ENCODE measurements at places on chromosomes 3 and 15.

DNA sequence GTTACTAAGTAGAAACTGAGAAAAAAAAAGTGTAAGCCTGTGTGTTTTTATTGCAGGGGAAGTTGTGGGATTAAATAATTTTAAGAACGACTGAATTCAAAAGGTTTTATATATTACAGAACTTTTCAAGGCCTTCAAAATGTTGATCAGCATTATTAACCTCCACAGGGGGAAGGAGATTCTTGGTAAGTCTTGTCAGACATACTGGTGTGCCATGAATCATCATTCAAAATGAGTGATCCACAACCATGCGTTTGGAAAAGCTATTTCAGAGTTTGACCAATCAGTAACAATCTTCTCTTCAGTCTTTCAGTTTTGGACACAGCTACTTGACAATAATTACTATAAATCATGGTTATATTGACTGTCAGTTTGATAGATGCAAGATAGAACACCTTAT is 70.2 kb downstream of the ADAMTS9 start:
- no peak for DNase-seq

DNA sequence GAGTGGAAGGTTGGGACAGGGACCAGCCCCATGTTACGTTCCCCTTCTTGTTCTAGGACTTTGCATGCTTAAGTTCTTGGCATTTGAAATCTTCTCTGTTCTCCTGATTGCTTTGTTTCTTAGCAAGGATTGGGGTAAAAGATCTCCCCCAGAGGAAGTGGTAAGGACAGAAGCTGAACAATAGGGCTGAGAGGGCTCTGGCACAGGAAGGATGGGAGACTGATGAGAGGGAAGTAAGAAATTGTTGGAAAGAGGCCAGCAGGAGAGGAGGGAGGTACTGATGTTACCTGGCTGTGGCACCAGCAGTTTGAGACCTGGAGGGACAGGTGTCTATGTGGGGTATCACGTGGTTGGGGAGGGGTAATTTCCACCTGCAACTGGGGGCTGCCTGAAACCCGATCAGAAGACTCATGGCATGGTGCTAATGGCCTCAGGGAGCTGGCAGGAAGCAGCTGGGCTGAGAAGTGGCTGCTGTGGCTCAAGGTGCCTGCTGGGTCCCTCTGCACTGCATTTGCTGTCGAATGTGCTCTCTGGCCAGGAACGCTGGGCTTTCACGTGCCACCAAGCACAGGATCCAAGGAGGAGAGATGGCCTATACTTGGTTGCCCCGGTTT is 108.4 kb downstream of the LSM3 start:
- no peak for DNase-seq

GRCh38 chr3:60746043-60746638 is 505.1 kb downstream of the FHIT start:
- no peak for DNase-seq

GRCh38 chr3:18830087-18830486 is 318.2 kb upstream of the KCNH8 start:
- DNase-seq = no peak

GRCh38 chr3:194476784-194477183 is 10.0 kb downstream of the ATP13A3 start:
- no peak for DNase-seq

DNA sequence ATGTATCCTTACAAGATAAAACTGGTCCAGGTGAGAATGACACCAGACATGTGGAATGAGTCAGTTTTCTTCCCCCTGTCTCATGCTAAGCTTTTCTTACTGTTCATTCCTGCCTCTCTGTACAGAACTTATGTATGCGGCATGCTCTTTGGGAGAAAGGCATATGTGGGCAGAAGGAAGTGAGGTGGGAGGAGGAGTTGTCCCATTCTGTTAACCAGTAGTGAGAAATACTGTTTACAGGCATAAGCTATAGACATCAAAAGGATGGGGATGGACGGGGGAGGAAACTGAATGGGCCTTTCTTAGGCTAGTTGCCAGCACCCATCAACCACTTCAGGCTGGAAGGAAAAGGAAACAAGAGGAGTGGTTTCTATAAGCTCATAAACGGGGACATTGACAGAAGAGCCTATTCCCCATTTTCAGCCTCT is 143.6 kb upstream of the BHLHE40 start:
- DNase-seq = no peak

DNA sequence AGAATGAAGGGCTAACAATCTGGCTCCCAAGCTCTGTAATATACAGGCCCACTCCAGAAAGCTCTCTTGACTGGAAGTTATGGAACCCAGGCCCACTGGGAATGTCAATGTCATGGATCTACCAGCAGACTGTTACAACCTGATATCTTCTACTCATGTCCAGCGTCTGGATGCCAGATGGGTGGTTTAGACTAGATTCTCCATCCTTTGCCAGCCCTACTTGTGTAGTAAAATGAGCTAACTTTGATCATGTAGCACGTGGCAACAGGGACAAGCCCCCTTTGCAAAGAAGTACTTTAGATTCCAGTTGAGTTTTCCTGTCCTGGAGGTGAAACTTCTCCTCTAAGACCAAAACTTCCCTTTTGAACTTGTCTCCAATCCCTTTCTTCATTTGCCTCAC is 55.1 kb downstream of the HEG1 start:
- DNase-seq = no peak

GRCh38 chr15:98442379-98442833 is 205.9 kb upstream of the IGF1R start:
- no peak for DNase-seq

DNA sequence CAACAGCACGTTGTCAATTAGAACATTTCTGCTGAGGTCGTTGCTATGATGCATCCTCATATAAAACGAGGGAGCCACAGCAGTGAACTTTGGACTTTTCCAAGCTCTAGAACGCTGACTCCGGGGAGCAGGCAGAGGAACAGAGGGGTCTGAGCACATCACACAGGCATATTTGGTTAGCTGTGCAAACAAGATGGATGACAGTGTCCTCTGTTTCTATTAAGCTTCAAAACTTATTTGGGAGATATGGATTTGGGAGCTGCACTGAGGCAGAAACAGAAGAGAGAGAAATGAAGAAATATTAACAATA is 278.0 kb upstream of the TBL1XR1 start:
- no peak for DNase-seq

DNA sequence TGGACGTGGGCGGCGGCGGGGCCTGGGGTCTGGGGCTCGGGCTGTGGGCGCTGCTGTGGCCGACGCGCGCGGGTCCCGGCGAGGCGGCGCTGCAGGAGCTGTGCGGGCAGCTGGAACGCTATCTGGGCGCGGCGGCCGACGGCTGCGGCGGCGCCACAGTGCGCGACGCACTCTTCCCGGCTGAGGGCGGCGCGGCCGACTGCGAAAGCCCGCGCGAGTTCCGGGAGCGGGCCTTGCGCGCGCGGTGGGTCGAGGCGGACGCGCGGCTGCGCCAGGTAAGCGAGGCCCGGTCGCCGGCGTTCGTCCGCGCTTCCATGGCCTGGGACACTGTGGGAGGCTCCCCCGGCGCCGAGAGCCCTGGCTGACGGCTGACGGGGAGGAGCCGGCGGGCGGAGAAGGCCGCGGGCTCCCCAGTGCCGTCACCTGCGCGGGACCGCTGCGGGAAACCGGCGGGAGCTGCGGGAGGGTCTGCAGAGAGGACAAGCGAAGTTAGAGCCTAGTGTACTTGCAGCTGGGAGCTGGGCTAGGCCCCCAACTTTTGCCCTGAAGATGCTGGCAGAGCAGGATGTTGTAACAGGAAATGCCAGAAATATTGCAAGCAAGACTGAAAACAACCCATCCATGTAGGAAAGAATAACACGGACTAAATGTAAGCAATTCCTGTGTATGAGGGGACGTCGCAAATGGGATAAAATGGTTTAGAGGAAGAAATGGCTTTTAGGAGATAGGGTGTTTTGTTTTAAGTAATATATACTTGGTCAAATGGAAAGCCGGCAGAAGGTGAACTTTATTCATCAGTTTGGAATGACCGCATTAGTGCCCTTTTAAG is 847 bp downstream of the WHAMM start:
- no peak for DNase-seq

DNA sequence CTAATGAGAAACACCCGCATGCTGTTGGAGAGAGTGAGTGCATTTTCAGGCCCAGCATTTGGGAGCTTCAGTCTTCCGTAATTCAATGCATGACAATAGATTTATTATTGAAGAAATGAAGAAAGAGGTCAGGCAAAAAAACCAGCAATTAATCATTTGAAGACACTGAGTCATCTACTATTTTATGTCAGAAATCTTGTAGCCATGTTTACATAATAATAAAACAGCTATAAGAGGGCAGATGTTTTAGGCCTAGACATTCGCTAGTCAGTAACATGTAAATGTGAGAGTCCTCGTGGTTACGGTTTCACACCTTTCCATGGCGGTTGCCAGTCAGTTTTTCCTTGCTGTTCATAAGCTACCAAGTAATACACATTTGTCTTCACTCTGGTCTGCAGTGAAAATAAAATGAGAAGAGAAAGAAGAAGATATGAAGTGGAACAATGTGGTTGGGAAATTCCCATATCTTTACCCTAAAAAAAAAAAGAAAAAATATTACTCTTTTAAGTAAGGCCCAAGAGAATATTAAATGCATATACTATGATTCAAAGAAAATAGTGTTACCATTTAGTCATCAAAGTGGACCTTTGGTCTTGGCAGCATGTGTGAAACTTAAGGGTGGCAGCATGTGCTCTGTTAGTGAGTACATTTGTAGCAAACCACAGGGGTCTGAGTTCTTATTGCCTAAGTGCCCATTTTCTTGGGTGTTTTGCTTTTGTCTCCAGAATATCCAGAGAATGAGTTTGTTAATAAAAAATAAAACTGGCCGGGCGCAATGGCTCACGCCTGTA is 140.5 kb upstream of the TBL1XR1 start:
- no peak for DNase-seq

DNA sequence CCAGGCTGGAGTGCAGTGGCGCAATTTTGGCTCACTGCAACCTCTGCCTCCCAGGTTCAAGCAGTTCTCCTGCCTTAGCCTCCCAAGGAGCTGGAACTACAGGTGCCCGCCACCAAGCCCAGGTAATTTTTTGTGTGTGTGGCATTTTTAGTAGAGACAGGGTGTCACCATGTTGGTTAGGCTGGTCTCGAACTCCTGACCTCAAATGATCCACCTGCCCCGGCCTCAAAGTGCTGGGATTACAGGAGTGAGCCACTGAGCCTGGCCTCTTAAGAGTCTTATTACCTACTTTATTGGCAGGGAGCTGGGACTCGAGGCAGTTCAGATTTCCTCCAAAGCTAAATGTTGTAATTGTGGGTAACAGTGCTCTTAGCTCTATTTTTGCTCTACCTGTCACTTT is 16.4 kb downstream of the PXYLP1 start:
- DNase-seq = no peak

DNA sequence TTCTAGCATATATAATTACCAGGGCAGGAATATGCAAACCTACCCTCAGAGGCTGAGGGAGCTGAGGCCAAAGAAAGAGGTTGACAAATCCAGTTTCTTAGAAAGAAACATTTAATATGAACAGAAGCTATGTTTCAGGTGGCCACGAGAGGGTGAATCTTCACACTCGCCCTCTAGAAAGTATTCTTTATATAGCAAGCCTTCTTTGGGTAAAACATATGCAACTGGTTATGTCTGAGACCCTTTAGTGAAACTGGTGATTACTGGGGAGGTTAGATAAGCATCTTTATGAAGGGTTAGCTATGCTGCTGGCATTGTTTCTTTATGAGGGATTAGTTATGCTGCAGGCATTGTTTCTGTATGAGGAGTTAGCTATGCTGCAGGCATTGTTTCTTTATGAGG is 50.7 kb upstream of the GOLGA6L2 start:
- no peak for DNase-seq

GRCh38 chr3:58535531-58536500 is 1.2 kb downstream of the ACOX2 start:
- DNase-seq = no peak

- no peak for DNase-seq
These were observed 123.0 kb upstream of the EIF1B start for GRCh38 chr3:40186508-40186907.

DNA sequence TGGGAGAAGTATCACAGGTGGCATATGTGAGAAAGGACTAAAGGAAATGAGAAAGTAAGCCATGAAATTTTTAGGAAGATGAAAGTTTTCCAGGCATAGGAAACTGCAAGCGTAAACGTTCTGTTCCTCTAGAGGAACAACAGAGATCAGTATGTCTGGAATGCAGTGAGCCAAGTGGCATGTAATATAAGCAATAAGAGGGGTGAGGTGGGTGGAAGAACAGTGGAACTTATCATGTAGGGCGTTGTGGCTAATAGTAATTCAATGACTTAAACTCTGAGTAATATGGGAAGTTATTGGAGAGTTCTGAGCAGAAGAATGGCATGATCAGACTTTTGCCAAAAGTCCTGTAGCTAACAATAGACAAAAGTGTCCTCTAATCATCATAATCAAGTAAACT is 902.9 kb downstream of the EPHA3 start:
- DNase-seq = no peak

DNA sequence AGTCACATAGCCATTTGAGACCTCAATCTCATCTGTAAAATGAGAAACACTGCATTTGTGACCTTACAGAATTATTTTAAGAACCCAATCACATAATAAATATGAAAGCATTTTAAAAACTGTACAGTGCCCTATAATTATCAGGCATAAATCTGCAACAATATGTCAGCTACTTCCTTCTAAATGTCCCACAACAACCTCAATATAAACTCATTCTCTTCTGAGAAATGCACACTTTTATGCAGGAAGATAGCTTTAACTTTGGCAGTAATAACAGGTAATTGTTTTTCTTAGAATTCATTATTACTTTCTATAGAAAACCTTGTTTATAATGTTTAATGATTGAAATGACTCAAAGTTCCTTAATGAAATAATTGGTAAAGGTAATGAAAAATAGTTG is 400.7 kb upstream of the AGTR1 start:
- DNase-seq = no peak

DNA sequence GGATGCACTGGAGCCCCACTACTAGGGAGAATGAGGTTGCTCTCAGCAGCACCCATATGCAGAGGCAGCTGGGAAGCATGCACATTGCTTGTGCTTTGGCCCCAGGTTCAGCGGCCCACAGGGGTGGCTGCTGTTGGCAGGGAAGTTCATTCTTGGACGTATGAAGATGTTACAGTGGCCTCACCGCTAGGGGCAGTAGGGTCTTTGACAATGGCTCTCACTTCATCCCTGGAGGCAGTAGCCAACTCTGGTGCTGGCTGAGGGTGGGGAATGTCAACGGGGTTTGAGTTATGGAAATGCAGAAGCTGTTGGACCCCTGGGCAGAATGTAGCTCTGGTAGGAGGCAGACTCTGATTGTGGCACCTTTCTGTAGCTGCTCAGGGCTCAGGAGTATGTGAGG is 279.9 kb downstream of the SCAPER start:
- DNase-seq = no peak

- no peak for DNase-seq
These were observed 544.1 kb upstream of the MDFIC2 start for GRCh38 chr3:70856414-70857162.

DNA sequence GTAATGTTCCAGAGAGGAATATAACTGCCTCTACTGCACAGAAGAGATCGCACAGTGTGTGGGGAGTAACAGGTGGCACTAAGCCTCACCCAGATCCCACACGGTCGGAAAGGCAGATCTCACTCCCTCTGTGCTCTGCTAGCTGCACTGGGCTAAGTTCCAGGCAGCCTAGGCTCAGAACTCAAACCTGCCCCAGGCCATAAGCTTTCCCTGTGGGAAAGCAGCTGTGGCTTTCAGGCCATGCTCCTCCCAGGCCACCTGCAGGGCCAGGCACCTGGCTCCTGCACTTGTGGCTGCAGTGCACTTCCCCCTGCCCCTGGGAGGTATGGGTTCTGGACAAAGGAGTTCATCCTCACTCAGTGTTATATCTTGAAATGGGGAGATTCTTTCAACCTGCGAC is 27.5 kb downstream of the PCCB start:
- DNase-seq = no peak

- no peak for DNase-seq
These were observed 67.8 kb downstream of the BDH1 start for GRCh38 chr3:197487911-197488391.

- DNase-seq = no peak
These were observed 730 bp upstream of the ZNF710 start for GRCh38 chr15:90000186-90001001.

All from coronary artery (tissue), 2 donors.